ENCODE measurements at places on chromosomes 5 and 9.
A peak's percentile ranks its signal among the peaks of the same experiment; 100 is the strongest.

GRCh38 chr5:119862619-119863018 is 233.3 kb downstream of the FAM170A start:
- no peak for DNase-seq

DNA sequence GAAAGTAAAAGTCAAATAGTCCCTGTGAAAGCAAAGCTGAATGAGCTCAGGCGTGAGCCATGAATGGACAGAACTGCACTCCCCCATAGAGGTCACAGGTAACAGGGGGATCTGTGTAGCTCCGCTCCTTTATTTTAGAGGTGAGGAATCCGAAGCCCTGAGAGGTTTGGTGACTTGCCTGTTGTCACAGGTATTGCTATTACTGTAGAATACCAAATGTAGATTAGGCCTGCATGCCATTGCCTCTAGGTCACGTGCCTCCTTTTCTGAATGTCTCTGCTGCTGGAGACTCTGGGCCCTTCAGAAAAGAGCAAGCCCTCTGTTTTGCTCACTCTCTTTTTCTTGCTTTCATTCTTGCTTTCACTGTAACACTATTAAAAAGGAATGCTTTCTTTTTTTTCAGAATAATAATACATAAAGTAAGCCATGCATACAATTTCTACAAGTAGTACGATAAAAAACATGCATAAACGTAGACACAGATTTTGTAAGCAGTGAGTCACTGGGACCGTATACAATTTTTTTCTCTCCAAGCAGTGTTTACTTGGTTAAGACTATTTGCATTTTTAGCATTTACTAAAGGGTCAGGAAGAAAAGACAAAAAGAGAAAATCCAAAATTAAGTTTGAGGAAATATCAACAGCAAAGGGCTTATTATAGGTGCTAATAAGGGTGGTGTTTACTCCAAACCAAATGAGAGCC is 568.7 kb upstream of the ADAMTS16 start:
- peak; percentile 15 for DNase-seq

- DNase-seq = no peak
These were observed 29.4 kb downstream of the ZCCHC7 start for GRCh38 chr9:37149666-37150308.

DNA sequence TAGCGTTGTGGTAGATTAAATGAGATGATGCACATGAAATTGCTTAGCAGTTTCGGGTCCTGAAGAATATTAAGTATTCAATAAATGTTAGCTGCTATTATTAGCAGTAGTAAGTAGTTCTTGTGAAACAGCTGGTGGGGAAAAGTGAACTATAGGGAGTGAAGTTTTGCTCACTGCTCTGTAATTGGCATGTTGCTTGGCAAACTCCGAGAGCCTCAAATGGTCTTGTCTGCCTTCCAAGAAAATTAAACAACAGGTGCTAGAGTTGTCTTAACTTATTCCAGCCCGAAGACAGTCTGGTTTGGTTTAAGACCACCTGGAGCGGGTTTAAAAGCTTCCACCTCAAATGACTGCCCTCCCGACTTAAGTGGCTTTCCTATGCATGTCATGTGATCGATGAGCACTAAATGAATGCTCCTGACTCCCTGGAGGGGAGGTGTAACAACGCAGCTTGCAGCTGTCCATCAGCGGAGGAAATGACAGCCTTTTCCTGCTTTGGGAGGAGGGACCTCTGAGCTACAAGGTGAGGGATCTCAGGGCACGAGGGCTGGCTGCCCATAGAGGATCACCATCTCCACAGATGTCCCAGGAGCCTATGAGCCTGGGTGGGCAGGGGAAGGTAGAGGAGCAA is 202.9 kb upstream of the PANK3 start:
- no peak for DNase-seq

DNA sequence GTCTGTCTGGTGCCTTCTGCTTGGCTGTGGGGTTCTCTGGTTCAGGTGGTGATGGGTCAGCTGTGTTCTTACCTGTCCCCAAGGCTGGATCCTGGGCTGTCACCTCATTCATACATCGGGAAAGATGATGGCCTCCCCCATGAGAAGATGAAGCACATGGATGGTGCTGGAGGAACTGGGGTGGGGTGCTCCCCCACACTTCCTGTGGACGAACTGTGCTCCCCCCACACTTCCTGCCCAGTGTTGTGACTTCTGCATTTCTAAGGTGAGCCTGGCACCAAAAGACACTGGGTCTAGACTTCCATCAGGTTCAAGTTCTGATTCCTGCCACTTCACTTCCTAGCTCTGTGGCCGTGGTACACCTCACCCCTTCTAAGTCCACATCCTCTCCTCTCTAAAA is 4.3 kb upstream of the SURF6 start:
- no peak for DNase-seq

DNA sequence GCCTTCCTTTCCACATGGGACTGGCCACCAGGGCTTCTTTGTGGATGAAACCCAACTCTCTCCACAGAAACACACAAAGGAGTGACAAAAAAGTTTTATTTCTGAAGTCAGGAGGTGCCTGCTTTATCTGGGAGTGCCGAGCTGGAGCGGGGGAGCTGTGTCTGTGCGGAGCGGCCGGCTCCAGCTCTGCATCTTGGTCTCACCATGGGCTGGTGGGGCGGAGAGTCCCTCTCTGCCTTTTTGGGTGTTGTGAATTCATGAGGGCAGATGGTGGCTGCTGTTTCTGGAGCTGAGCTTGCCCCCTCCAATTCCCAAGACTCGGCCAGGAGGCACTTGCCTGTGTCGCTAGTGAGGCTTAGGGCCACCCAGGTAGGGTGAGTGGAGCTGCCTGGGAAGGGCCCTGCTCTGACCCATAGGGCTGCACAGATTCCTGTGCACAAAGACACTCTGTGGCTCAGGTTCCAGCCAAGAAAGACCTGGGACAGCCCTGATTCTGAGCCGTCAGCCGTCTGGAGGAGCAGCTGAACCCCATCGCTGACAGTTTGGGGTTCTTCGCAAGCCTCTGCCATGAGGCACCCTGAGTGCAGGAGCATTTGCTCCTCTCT is 1.4 kb downstream of the DBH start:
- DNase-seq = no peak

- DNase-seq = no peak
These were observed 2.4 kb downstream of the GLIPR2 start for GRCh38 chr9:36138901-36139300.

DNA sequence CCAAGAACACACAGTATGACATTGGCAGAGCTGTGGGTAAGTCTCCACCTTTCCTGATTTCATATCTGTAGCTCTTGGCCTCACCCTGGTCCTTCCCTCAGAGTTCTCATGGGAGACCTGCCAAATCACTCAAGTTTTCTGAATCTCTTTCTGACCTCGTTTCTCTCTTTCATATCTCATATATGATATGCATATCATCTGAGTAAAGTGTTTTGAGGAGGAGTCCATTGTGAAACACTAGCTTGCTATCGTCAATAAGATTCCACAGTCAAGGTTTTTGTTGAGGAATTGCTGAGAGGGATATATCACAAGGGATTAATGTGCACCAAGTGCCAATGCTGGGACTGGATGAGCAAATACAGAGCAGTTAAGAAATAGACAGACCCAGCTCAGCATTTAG is 739.2 kb downstream of the BRINP1 start:
- no peak for DNase-seq

- no peak for DNase-seq
These were observed 494.2 kb upstream of the KLF4 start for GRCh38 chr9:107983762-107984161.

DNA sequence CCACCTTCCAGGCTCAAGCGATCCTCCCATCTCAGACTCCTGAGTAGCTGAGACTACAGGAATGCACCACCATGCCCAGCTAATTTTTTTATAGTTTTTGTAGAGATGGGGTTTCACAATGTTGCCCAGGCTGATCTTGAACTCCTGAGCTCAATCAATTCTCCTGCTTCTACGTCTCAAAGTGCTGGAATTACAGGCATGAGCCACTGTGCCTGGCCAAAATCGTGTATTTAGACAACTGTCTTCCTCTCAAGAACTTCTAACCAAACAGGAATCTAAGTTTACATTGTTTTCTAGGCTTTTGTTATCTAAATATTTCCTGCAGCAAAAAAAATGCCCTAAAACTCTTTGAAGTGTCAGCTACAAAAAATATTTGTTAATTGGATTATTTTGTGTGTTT is 78.8 kb downstream of the NLN start:
- no peak for DNase-seq

- no peak for DNase-seq
These were observed 3.0 kb upstream of the C9orf153 start for GRCh38 chr9:86262492-86262891.

GRCh38 chr5:1476967-1477310 is 31.7 kb upstream of the SLC6A3 start:
- no peak for DNase-seq

DNA sequence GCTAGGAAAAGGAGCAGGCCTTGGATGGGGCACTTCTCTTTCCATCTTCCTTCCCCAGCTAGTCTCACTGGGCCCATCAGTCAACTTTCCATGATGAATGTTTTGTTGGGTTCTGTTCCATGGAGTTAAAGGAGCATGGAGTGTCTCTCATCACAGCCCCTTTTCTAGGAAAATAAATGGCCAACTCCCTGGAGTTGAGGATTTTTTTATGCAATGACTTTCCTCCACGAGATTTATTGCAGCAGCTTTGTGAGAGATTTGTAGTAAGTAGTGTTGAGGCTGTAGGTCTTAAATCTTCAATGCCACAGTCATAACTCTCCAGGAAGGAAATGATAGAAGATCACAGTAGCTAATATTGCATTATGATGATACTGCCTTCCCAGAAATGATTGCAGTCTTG is 45.6 kb upstream of the SLC44A1 start:
- DNase-seq = no peak

GRCh38 chr9:97473717-97474116 is 27.7 kb upstream of the TMOD1 start:
- no peak for DNase-seq

DNA sequence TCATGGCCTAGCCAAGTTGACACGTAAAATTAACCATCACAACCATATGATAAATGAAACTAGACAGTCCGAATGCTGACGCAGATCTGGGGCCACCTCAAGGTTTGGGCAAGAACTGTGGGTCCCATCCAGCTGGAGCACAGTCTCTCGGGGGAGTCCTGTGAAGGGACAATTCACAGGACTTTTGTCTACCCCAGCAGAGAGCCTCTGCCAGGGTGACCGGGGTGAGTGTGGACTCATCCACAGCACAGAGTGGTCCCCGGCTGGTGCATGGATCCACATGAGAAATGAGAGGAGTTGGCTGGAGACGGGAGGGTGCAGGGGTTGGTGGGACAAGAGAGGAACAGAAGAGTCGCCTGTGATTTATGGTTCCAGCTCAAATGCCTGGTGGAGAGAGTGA is 17.7 kb upstream of the MED10 start:
- no peak for DNase-seq

- DNase-seq = no peak
These were observed 47.4 kb downstream of the SPEF2 start for GRCh38 chr5:35665096-35665495.

DNA sequence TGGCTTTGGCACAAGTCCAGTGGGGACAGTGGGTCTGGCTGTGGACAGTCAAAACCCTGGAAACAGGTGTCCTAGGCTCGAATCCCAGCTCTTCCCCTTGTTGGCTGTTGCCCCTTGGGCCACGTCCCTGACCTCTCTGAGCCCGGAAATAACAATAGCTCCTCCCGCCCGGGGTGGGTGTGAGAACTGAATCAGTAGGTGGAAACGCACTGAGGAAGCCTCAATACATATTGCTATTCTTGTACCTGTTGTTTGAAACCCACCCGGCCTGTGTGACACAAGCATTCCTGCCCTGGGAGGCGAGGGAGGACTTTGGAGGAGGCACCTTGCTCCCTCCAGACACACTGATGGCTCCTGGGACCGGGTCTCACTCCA is 134.1 kb downstream of the OLFM1 start:
- DNase-seq = no peak

DNA sequence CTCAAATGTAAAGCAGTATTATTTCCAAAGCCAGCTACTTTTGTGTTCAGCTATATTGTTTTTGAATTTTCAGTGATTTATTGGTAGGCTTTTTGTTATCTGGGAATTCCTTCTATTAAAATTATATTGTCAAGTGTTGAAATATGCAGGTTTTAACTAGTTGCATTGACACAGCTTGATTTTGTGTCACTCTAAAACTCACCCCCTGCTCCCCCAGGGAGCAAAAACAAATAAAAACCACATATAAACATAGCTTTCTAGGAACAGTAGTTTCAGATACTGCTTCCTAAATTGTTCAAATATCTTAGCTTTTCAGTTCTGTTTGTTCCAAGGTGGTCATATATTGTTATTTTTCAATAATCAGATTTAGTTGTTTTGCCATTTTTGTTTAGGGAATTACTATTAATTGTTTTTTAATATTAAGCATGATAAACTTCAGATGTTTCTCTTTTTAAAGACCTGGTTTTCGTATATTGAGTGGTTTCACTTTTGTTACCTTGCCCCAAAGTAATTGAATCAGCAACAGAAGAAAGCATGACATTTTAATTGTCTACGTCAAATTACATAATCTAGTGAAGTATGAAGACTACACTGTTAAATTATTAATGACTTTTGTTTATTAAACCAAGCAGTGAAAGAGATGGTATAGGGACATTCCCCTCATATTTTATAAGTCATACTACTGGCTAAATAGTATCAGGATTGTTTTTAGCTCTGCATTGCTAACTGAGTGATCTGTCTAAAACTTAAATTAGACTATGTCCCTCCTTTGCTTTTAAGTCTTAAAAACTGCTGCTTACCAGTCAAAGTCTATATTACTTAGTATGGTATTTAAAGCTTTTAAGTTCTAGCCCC is 43.4 kb downstream of the ERBIN start:
- no peak for DNase-seq

- DNase-seq = peak; percentile 27
These were observed 15.4 kb downstream of the IL9 start for GRCh38 chr5:135880278-135880677.

DNA sequence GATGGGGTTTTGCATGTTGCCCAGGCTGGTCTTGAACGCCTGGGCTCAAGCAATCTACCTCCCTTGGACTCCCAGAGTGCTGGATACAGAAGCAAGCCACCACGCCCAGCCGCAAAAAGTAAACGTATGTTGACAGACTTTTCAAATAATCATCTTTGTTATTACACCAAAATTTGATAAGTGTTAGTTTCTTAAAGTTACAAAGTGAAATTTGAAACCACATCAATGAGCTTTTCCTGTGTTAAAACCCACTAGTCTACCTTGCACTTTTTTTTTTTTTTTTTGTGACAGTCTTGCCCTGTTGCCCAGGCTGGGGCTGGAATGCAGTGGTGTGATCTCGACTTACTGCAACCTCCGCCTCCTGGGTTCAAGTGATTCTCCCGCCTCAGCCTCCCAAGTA is 29.9 kb downstream of the SPACA9 start:
- DNase-seq = no peak
